ENCODE measurements at places on chromosomes 7 and 10.

DNA sequence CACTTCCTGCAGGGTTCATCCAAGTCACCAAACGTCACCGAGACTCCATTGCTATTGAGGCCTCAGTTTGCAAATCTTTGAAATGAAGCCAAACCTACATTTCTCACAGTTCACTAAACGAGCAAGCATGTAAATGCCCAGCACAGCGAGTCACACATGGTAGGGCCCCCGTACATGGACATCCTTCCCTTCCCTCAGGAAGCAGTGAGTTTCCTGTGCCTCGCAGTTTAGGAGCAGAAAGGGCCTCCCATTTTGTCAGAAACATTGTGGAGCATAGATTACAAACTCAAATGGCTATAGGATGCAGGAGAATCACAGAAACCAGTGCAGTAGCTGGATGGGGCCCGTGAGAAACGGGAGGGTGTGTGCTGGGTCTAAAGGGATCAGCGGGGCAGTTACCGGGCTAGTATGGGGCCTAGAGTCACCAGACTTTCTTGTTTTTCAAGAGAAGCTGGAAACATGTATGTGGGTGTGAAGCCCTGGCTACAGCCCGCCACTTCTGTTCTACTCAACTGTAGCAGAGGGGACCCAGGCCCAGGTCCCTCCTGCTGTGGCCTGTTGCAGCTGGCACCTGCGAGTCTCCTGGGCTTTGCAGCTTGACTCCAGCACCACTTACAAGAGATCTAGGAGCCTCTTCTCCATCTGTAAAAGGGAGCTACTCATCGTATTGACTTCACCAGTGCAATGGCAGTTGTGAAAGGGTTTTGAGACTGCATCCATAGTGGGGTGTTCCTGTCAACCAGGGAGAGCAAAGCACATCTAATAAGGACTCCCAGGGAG is 14.2 kb upstream of the SLC18A3 start:
- no peak for DNase-seq

- no peak for DNase-seq
Observed at GRCh38 chr7:727806-728460, 852 bp upstream of the PRKAR1B start.

GRCh38 chr10:68598978-68599770 is 39.0 kb downstream of the TET1 start:
- DNase-seq: no peak

- no peak for DNase-seq
Observed at GRCh38 chr10:78634835-78635234, 433.9 kb upstream of the ZMIZ1 start.

- DNase-seq: no peak
Observed at GRCh38 chr7:155507576-155507975, 38.8 kb downstream of the CNPY1 start.
